ENCODE measurements at places on chromosomes 1 and 21.

- DNase-seq = no peak
Measured at GRCh38 chr1:45246760-45247159, 40.4 kb upstream of the ZSWIM5 start.

GRCh38 chr1:19635646-19636045 is 8.5 kb upstream of the NBL1 start:
- DNase-seq = no peak

- DNase-seq = no peak
Measured at GRCh38 chr21:27078915-27079314, 112.0 kb upstream of the ADAMTS5 start.

DNA sequence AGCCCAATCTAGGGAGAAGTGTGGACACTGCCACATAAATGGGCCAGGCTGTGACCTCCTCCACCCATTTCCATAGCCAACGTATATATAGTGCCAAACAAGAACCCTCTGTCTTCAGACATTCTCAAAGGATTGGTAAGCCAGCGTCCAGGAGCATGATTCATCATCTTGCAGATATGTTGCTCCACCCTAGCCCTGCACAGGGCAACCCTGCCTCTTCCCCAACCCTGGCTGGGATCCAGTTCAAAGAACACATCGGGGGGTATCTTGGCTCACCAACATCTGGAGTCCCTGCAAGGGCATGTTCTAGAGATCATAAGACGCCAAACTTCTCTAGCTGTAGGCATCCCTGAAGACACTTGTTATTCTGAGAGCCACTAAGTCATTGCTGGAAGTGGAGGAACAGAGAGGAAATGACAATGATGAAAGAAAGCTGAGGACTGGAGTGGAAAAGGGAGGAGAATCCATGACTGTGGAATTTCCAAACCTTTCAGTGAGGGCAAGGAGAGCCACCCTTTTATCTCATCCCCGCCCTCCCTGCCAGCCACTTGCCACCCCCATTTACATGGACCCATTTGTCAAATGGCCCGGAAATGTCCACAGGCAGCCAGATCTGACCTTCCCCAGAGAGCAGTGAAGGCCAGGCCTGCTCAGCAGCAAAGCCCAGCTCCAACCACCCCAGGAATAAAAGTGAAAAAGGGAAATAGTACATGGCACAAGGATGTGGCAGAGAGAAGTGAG is 144.1 kb upstream of the CTTNBP2NL start:
- no peak for DNase-seq

DNA sequence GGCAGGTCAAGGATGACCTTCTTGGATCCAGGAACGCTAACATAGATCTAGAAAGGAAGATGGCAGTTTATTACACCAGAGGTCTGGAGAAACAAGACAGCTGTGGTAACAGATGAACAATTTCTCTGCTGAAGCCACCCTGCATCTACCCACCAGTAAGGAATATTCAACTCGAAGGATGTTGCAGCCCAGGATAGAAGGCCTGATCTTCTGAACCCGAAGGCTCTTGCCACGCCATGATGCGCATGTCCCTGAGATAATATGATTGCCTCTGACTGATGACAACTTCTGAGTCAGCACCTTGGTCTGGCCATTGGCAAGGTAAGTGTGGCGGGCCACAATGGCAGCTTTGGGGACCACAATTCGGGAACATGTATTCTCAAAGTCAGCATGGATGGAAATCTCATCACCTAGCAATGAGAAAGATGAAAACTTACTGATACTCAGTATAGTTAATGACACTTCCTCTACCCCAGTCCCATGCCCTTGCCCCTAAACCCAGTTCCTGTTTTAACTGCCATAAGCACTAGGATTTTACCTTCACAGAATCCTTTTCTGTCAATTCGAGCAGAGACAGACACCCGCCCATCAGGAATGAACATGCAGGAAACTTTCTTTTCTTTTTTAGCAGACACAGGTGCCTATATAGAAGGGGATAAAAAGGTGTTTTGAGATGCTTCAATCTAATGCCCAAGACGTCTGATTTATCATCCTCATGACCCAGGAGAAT is 1.8 kb downstream of the TXNIP start:
- DNase-seq = no peak

Data from H1 (cell line).